Stimulated activated naive CD4-positive, alpha-beta T cell (primary cell): ENCODE measurements at places on chromosomes 1 and 21.

DNA sequence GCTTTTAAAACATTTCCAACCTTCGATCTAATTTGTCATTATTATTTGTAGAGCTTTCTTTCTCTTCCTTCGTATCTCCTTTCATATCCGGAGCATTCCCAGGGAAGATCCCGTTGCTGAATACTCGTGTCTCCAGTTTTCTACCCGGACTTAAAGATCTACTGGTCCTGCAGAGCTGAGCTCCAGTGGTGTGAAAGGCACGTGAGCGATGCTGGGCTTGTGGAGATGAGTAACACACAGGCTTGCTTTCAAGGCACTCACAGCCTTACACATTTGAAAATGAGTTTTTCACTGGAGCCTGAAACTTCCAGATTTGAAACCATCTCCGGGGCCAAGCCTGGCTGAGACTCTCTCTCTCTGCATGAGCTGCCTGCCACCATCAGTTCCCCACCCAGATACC is 428.3 kb downstream of the KIF26B start:
- DNase-seq: no peak

GRCh38 chr1:169860187-169860586 is 33.5 kb downstream of the SCYL3 start:
- no peak for DNase-seq

DNA sequence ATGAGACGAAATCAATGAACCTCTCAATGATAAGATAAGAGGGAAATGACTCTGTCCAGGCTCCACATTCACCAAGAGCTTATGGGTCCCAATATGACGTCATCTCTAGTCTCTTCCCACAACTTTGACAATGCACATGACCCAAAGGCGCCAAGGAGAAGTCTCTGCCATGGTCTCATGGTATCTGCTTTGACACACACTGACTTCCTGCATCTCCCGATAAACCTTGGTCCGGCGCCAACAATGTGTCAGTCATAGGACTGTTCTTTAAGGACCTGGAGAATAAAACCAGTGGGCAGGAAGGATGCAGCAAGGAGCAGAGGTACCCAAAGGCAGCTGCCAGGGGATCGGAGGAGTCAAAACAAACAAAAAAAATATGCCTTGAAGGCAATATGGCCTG is 46.9 kb upstream of the TMEM51 start:
- DNase-seq: no peak

GRCh38 chr1:59242370-59242769 is 54.5 kb upstream of the FGGY start:
- no peak for DNase-seq

GRCh38 chr1:83702356-83702755 is 296.6 kb downstream of the TTLL7 start:
- DNase-seq: no peak

DNA sequence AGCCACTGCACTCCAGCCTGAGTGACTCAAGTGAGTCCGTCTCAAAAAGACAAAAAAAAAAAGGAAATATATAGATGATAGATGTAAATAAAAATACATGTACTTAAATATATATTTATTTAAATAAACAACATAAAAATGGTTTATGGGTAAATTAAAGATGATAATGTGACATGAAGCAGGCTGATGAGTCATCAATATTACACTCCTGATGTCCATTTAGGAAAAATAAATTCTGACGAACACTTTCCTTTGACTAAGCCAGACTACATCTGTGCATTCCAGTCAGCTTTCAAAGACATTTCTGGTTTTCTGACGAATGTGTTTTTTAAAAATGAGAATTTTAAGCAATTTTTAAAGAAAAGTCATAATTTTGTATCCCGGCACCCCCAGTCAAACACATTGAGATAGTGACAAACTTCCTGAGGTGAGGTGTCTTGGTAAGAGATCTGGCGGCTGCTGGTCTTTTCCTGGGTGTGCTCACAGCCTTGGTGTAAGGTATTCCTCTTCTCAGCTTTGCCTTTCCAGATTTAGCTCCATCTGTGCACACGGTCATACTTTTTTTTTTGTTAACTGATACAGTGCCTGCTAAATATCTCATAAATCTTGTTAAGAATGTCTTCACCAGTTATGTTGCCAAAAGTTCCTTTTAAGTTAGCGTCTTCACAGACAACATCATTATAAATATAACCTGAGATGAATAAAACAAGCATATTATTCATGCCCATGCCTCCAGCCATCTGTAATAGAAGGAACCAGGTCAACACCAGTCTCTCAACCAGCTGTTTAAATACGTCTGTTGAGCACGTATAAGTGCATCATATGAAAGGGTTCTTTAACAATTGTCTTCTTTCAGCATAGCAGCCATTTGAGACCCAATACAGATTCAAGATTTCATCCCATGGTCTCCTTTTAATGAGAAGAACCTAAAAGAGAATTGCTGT is 214.5 kb upstream of the PLD5 start:
- DNase-seq: no peak

DNA sequence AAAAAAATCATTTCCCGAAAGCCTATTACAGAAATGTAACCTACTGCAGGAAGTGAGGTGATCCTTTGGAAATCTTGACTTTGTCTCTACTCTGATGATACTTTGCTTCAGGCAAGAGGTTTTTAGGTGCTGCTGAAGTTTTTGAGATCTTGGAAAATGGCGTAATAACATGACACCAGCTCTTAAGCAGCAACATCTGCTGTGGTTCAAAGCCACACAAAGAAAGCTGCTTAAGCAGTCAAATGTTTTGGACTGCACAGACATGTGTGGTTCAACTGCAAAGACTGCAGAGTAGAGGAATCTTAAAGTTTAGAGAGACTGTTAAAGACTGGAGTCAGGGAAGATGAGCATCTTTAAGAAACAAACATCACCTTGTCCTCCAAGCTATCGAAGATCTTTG is 139.0 kb downstream of the RASAL2 start:
- no peak for DNase-seq

GRCh38 chr1:107804741-107805140 is 160.2 kb downstream of the VAV3 start:
- no peak for DNase-seq

DNA sequence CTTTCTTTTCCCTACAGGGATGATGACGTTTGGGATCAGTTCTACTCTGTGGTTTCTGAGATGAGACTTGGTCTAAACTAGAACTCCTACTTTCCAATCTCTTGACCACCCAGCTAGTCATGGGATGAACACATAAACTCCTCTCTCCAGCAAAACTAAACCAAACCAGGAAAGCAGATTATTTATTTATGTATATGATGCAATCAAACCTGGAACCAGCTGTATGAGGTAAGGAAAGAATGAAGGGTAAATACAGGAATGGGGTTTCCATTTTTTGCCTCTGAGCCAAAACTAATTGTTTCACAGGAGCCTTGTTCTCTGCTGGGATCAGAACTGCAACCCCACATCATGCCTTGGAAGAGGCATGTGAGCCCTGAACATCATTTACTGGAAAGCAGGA is 3.3 kb upstream of the AGT start:
- DNase-seq: no peak

DNA sequence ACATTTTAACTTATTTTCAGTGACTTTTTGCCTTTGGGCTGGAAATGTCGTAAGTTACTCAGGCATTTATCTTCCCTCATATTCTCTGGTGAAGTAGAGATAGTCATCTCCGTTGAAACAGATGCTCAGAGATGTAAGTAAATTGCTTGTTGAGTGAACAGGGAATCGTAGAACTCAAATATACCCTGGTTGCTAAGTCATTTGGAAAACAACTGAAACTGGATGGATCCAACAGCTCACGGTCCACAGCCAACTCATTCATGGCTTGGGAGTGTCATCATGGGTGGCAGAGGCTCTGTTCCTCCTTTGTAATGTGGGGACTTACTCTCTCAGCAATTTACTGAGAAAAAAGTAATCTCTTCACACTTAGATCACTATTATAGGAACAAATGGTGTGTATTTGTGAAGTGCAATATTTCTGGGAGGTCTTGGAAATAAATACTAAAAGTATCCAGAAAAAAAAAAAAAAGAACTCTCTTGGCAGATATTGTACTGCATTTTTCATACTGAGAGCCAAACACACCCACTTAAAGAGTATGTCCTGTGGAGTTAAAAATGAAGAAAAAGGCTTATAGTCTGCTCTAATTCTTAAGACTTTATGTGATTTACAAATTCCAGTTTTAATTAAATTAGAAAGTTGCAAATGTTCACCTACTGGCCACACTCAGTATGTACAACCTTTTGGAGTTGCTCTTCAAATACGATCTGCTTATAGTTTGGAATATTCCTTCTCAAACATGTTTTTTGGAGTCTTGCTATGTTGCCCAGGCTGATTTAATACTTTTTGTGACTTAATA is 107.4 kb downstream of the LEPR start:
- no peak for DNase-seq

DNA sequence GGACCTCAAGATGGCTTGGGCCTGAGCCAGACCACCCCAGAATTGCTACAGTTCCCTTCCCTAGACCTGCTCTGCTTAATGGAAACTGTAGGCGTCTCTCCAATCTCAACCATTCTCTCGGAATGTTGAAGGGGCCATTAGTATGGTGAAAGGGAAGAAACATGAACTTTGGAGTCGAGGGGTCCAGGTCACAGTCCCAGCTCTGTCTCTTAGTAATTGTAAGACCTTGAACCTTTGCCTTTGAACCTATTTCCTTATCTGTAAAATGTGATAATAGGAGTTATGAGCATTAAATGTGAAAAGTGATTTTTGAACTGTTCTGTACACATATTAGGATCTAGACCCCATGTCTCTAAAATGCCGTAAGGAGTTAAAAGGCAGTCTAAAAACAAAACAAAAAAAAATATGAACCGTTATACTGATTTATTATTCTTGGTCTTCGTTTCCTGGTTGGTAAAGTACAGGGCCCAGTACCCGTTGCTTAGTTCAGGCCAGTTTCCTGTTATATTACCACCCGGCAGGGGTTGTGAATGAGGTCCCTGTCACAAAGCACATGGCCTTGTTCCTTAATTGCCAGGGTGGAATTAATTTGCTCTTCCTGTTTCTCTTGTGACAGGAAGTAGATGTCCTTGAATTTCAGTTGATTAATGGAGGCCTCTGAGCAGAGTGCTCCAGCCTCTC is 42.3 kb downstream of the TCEANC2 start:
- no peak for DNase-seq
